ENCODE measurements at places on chromosomes 6 and 20.

GRCh38 chr6:56292505-56293181 lies 45.3 kb upstream of the COL21A1 start:
- peak; percentile 69 for DNase-seq

- DNase-seq = peak; percentile 14
Measured at GRCh38 chr6:97026298-97026697, 101.8 kb downstream of the KLHL32 start.

DNA sequence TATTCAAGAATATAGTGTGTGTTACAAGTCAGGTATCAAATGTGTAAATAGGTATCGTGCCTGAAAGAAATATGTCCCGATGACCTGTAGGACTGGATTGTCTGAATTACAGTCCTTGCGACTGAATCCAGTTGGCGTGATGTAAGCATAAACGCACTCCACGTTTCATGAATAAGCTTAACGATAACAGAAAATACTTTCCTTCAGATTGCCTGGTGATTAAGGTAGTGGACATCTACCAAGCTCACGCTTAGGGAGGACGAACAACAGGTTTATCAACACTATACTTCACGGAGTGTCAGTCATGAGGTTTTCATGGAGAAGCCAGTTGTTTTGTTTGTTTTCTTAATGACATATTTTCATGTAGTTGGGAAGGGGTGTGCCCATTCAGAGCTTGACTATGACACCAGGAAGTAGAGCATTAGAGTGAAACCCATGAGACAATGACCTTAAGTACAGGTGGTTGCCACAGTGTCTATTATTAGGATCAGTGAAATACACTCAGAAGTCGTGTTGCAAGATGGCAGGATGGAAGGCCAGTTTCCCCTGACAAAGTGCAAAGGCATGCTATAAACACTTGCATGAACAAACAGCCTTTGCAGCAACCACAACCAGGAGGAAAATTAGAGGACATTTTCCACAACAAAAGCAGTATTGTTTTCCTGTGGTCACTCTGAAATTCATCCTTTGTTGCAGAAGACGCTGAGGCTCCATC lies 305.8 kb upstream of the PRDM1 start:
- peak; percentile 24 for DNase-seq

DNA sequence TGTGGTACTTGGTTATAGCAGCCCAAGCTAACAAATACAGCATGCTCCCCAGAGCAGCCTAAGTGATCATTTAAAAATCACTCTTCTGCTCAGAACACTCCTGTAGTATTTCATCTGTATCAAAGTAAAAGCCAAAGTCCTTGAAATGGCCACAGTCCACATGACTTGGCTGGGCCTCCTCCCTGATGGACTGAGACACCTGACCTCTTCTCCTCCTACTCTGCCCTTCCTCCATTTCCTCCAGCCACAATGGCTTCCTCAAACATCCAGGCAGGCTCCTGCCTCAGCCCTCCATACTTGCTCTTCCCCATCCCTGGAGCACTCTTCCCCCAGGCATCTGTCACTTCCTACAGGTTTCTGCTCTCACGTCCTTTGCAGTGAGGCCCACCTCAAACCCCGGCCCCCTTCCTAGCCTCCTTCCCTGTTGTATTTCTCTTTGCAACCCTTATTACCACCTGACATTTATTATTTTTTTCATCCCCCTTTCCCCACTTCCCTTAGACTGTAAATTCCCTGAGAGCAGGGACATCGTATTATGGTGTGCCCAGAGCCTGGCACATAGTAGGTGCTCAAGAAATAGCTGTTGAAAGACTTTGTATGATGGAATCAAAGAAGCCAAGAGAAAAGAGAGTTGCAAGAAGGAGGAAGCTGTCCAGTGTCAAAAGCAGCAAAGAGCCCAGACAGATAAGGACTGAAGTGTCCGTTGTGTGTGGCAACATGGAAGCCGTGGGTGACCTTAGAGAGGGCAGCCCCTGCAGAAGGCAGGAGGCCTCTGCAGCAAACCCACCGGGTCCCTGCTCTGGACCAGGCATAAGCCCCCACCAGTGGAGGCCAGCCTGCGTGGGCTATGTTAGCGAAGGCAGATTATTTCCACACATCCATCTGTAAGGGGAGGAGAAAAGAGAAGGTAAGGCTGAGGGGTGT lies 87.5 kb downstream of the TRERF1 start:
- no peak for DNase-seq

- no peak for DNase-seq
Measured at GRCh38 chr6:3895805-3896204, 46.6 kb downstream of the FAM50B start.
